Gastrocnemius medialis (tissue), 4 donors: ENCODE measurements at places on chromosomes 12 and 14. TPM values are rescaled to one million over a fixed set of nuclear protein-coding genes. Genes with fewer than 3 reads are reported as not detected.

POTEG gene
- total RNA-seq, result not detected

KLRB1 gene
- total RNA-seq, result not detected

ST8SIA1 gene
- 0.53 TPM for total RNA-seq

GPRC5A gene
- 0.56 TPM for total RNA-seq

SLC8B1 gene
- 8.2 TPM for total RNA-seq

ACOT6 gene
- total RNA-seq, result not detected

CRACR2A gene
- total RNA-seq, result 0.47 TPM

CELA1 gene
- total RNA-seq, result not detected

SMCO2 gene
- not detected for total RNA-seq

PPP4R3A gene
- total RNA-seq, result 40.8 TPM

SERPINA9 gene
- not detected for total RNA-seq

KLHL28 gene
- 7.4 TPM for total RNA-seq

SYCP3 gene
- 0.66 TPM for total RNA-seq

GPR68 gene
- not detected for total RNA-seq

CCDC38 gene
- not detected for total RNA-seq

GNB3 gene
- total RNA-seq, result not detected

REM2 gene
- total RNA-seq, result not detected

PPP1R36 gene
- 0.55 TPM for total RNA-seq

C12orf50 gene
- not detected for total RNA-seq

B4GALNT3 gene
- 0.88 TPM for total RNA-seq

LYSET gene
- 16.0 TPM for total RNA-seq

NGB gene
- not detected for total RNA-seq

OVCH1 gene
- total RNA-seq, result not detected

PSMB5 gene
- 437 TPM for total RNA-seq

SYNE3 gene
- total RNA-seq, result 4.9 TPM

TAS2R31 gene
- total RNA-seq, result not detected

SUSD6 gene
- total RNA-seq, result 14.0 TPM

MGST1 gene
- 21.2 TPM for total RNA-seq

KLRD1 gene
- 0.10 TPM for total RNA-seq

LMO3 gene
- total RNA-seq, result 1.9 TPM

SPRYD3 gene
- 27.7 TPM for total RNA-seq

HOXC9 gene
- 18.6 TPM for total RNA-seq

PRMT5 gene
- 82.2 TPM for total RNA-seq

EXOC3L4 gene
- 2.4 TPM for total RNA-seq

TMEM116 gene
- total RNA-seq, result 5.7 TPM

ACOT4 gene
- 0.78 TPM for total RNA-seq

PTHLH gene
- total RNA-seq, result not detected

ADCK1 gene
- total RNA-seq, result 11.0 TPM

TSPAN19 gene
- not detected for total RNA-seq

SLC25A47 gene
- total RNA-seq, result 1.3 TPM

NOVA1 gene
- 5.3 TPM for total RNA-seq

ACSM4 gene
- not detected for total RNA-seq

KRT81 gene
- total RNA-seq, result not detected

OR6C4 gene
- total RNA-seq, result not detected

IRAK3 gene
- 7.8 TPM for total RNA-seq

RAPGEF3 gene
- 22.4 TPM for total RNA-seq

KRT74 gene
- total RNA-seq, result not detected

NPAS3 gene
- total RNA-seq, result not detected
